ENCODE measurements at places on chromosomes 16 and 17.
A peak's percentile ranks its signal among the peaks of the same experiment; 100 is the strongest.

- DNase-seq, result no peak
Observed at GRCh38 chr16:89070590-89070989, 23.1 kb upstream of the ACSF3 start.

DNA sequence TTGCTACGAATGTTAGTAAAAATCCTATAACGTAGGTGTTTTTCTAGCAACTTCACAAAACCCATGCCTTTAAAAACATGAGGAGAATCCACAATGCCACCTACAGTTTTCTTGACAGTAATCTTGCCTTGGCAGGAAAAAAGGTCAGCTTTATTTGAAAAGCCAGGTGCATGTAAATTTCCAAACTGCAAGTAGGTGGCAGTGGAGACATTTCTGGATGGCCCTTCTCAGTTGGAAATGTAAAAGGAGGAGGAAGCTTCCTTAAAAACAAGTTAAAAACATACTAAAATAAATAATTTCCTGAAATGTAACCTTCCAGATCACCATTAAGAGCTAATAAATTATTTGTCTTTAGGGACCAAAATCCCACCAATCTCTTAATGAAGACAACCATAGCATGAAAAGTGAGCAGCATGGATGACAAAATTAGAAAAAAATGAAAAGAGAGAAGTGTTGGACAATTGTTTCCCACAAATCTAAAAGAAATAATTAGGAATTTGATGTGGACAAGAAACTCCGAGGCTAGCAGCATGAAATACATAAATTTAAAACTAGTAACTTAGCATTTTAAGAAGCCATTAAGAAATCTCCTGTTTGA is 152.2 kb downstream of the SNX11 start:
- DNase-seq, result no peak

GRCh38 chr17:49932901-49933300 is 36.1 kb upstream of the DLX4 start:
- no peak for DNase-seq

DNA sequence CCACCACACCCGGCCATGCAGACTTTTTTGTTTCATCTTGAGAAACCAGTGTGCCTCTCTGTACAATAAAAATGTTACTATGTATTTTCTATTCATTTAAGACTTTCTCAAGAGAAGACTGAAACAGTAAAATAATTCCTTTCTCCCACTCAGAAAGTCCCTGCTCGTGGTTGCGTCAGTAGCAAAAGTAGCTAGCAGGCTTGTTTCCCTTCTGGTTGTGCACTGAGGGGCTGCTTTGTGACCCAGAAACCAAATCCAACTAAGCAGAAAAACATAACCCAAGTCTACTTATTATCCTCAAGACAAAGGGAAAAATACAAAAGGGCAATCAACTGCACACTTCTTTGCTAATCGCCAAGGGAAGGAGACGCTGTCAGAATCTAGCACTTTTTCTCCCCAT is 3.4 kb upstream of the PNPO start:
- peak; percentile 53 for DNase-seq

GRCh38 chr17:7190276-7190917 is 11.2 kb upstream of the ASGR1 start:
- DNase-seq, result no peak

DNA sequence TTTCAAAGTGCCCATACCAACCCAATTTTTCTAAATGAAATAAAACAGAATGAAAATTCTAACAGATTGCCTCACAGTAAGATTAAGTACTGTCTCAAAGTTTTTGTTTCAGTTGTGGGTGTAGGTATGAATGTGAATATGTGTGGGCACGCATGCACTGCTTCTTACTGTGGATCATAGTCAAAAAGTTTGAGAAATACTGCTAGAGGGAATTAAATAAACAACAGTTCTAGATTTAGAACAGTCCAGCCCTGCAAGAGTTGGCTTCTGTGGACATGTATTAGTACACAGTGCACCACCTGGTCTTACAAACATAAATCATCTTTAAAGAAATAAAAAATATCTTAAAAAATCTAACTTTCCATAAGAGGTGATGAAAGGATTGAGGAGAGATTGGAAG is 8.4 kb downstream of the ZNF652 start:
- DNase-seq, result no peak

GRCh38 chr16:80065541-80065940 is 465.0 kb upstream of the MAF start:
- DNase-seq, result no peak

- DNase-seq, result no peak
Observed at GRCh38 chr17:56309897-56310296, 156.6 kb downstream of the ANKFN1 start.

DNA sequence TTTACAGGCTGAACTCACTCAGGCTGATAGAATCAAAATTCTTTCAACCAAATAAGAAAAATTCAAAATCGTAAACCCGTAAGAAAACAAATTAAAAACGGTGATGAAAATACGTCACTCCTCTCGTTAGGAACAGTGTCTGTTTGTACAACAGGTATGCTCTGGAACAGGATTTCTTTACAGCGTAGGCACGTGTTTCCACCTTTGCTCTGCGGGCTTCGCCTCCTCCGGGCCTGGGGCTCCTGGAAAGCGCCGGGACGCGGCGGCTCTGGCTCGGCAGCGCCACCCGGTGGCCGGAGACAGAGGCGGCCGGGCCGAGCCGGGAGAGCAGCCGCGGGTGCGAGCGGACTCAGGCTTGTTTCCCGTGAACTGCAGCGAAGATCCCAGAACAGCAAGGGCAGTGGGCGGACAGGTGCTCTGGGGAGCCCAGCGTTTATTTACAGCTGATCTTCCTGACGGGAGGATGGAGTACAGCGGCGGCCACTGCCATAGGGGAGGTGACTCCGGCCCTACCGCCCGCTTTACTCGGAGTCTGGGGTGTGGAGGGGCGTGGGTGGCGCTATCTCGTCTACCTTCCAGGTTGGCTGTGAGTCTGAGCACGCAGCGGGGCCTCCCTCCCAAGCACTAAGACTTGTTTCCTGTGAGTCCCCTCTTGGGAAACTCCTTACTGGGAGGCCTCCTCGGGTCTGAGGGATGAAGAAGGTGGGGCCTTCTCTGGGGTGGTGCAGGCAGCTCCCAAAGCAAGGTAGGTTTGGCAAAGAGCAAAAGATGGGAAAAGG is 40.5 kb upstream of the ATP2A3 start:
- DNase-seq, result peak; percentile 93

DNA sequence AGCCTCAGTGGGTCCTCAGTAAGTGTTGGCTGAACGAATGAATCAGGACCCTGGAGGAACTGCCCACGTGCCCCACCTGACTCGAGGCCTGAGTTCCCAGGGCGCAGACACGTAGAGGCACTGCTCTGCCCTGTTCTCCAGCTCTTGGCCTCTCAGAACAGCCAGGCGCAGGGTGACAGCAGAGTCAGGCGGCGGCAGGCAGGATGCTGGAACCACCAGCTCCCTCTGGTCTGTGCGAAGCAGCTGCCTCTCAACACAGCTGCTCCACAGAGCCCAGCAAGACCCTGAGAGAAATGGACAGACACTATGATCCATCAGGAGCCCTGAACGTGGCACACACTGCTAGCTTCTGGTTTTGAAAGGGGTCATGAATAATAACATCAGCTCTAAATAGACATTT is 53.1 kb upstream of the BCO1 start:
- no peak for DNase-seq

DNA sequence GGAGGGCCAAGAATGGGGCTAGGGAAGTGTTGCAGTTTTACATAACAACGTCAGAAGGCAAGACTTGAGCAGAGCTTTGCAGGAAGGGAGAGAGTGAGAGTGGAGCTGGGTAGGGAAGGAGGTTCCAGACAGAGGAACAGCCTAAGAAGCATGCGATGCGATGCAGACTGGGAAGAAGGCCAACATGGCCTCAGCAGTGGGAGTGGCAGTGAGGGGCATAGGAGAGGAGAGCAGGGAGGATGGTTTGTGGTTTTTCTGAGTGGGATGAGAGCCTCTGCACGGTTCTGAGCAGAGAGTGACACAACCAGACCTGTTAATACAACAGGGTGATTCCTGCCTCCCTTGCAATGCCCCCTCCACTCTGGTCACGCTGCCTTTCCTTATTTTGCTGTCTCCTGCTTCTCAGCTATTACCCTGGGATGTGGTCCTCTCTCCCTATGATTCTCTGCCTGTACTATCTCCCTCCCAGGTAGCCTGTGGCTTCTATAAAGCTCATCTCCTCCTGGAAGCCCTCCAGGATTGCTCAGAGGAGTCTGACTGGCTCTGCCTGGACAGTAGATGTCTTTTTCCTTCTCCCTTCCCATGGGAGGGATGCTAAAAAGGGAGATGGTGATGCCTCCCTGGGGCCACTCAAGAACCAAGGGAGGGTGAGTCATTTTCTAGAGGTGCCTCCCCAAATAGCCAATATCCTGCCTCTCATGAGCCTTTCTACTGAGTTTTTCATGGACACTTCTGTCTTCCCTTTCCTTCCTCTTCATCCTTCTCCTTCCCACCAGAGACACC is 38.7 kb upstream of the NGFR start:
- no peak for DNase-seq

DNA sequence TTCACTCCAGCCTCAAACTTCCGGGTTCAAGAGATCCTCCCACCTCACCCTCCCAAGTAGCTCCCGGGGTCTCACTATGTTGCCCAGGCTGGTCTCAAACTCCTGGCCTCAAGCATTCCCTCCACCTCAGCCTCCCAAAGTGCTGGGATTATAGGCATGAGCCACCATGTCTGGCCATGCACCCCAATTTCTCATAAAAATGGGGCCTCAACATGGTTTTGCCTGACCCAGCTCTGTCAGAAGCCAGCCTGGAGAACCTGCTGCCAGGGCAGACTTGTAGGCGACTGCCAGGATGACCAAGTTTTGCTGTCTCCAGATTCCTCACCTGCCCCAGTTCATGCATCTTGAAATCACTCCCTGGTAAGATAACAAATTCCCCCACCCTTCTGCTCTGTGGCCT is 82.9 kb downstream of the AIPL1 start:
- no peak for DNase-seq

DNA sequence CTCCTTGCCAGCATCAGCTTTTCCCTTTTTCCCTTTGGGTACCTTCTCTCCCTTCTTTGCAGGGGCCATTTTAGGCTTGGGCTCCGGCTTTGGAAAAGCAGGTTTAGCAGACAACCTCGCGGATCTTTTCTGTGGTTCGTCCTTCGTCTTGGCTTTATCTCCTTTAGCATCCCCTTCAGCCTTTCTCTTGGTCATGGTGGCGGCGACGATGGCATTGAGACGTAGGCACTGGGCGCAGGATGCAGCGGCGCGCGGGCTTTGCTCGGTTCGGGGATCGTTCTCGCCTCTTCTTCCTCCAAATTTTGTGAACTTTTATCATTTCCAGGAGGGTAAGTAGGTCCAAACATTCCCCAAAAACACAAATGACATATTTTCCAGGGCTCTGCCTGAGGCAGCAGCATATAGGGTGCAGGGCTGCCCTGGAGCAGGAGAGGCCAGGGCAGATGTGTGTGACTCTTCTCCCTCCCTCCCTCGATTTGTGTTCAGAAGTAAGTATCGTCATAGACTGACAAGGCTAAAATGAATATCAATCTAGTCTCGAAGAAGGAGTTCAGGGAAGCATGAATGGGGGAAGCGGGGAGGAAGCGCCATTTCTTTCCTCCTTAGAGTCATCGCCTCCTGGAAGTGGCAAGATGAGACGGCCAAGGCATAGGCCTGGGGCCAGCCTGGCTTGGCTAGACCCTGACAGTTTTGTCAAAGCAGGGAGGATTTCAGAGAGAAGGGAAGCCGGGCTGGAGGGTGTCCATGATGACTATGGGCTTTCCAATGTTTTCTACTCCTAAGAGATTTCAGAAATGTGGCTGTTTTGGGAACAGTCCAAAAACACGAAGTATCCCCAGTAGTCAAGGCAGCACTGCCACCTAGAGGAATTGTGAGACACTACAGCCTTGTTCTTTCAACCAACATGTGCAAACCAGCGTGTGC is 13.2 kb downstream of the CHCT1 start:
- peak; percentile 82 for DNase-seq

DNA sequence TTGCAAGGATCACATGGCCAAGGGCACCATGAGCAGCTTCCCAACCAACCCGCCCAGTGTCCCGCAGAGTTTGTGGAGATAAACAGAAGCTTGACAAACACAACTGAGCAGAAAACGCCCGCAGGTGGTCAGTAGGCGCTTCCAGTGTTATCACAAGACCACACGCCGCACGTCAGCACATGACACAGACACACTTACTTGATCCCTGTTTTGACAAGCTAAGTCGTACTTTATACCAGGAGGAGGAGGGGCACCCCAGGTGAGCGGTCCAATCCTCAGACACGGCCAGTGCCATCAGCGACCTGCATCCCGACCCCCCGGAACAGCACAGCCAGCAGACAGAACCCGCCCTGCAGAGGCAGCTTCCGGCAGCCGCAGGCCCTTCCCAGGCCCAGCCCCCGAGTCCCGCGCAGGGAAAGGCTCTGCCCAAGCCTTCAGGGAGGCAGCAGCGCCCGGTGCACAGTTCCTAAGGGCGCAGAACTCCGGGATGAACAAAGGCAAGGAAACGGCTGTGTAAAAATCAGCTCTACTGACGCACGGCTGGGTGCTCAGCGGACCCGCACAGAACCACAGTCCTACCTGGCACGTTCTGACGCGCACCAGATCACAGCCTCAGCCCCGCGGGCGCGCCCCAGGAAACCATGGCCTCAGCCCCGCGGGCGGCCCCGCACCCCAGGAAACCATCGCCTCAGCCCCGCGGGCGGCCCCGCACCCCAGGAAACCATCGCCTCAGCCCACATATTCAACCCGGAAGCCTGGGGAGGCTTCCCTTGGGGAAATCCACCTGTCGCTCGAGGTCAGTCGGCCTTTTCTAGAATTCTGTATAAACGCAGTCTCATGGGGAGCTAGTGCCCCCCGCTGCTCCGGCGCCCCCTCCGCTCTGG is 27.8 kb downstream of the AXIN1 start:
- DNase-seq, result peak; percentile 84

DNA sequence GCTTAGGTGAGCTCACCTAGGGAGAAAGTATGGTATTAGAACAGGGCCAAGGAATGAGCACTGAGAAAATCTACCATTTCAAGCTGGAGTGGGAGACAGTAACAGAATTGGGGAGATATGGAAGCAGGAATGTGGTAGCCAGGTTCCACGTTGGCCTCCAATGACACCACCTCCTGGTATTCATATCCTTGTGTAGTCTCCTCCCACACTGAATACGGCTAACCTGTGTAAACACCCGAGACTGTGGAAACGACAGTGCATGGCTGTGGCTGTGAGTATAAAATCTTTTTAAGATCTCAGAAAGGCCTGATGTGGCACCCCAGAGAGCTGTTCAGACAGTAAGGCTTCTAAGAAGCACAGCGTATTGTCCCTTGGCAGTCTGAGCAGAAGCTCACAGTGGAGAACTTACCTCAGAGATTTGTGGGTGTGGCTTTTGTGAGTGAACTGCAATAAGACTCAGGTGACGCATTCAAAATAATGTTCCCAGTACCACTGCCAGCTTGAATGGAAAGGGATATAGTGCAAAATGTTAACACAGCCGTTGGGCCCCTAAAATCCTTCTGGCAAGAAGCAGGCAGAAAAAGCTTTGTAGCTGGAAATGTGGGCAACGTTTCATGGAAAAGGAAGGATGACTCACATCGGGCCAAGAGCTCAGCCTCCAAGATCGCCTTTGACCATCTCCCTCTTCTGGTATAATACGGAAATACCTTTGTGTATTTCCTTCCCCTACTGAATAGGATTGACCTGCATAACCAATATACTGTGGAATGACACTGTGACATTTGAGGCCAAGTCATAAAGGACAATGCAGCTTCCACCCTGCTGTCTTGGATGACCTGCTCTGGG is 14.4 kb downstream of the SDR42E1 start:
- DNase-seq, result no peak
